ENCODE measurements at places on chromosomes 5 and 9.

DNA sequence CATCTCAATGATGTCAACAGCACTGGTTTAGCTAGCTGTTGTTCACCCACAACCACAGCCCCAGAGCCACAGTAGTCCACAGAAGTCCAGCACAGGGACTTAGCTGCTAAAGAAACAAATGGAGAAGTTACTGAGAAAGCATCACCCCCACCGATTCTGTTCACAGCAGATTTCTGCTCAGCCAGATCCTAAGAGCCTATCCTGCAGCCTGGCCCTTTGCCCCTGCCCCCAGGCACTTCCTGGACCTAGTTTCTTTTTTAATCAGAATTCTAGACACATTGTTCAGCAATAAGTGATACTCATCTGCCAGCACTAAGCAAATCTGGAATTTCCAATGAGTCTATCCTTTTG is 7.4 kb downstream of the B4GALT1 start:
- peak; percentile 70 for DNase-seq

- DNase-seq = no peak
These were observed 287.4 kb upstream of the TARS1 start for GRCh38 chr5:33153372-33153771.

GRCh38 chr5:370959-371810 is 49.7 kb downstream of the AHRR start:
- DNase-seq = no peak

DNA sequence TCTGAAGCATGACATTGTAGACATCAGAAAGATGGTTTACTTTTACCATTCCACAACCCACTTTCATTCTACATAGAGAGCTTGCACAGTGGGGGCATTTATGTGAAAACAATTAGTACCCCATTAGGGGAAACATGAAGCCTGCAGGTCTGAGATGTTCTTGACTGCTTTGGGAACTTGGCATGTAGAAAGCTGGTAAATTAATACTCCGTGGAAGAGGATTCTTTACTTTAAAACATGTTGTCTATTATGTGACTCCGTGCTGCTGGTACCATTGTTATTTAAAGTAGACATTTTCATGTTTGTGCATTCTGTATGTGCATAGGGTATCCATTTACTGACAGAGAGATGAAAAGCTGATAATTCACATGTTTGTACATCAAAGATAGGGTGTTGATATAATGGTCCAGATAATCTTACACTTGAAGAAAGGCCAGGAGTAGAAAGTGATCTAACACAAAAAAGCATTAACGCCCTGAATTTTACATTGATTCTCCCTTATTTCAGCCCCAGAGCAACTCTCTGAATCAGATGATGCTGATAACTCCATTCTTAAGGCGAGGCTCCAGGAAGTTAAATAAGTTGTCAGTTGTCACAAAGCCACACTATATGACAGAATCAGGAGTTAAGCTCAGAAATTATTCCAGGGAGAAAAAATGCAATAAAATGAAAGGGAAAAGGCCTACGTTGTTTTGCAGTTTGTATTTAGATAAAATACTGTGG is 50.1 kb upstream of the CD180 start:
- no peak for DNase-seq

- no peak for DNase-seq
These were observed 741.3 kb downstream of the TLE1 start for GRCh38 chr9:80948066-80948465.
